ENCODE measurements at places on chromosomes 5 and 9. TPM values are rescaled to one million over a fixed set of nuclear protein-coding genes. Genes with fewer than 3 reads are reported as not detected.

The FBXL7 gene
- not detected for polyA plus RNA-seq

The GRAMD2B gene
- 0.92 TPM for polyA plus RNA-seq

- no peak for DNase-seq
Measured at GRCh38 chr9:137084526-137084925, 2.3 kb upstream of the MAN1B1 start.

DNA sequence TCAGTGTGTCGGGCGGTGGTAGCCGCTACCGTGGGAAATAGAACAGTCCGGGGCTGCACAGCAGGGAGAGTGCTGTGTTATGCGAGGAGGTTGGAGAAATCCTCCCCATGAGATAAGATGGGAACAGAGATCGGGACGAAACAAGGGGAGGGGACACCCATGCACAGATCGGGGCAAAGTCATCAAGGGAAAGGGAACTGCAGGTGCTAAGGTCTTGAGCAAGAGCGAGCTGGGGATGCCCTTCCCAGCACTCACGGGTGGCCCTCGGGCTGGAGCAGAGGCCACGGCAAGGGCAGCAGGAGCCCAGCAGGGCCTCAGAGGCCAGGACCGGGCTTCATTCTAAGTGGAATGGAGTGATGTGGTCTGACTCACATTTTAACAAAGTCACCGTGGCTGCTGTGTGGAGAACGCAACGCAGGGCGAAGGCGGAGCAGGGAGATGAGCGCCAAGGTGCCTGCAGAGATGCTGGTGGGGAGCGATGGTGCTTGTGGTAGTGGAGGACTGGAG is 7.7 kb downstream of the IL13 start:
- no peak for DNase-seq

DNA sequence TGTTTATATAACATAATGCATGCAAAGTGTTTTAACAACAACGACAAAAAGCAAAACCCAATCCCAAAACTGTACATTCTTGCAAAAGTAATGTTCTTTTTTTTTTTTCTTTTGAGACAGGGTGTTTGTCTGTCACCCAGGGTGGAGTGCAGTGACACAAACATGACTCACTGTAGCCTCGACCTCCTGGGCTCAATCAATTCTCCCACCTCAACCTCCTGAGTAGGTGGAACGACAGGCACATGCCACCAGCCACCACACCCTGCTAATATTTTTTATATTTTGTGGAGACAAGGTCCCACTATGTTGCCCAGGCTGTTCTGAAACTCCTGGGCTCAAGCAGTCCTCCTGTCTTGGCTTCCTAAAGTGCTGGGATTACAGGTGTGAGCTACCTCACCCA is 13.6 kb upstream of the HAVCR1 start:
- no peak for DNase-seq

DNA sequence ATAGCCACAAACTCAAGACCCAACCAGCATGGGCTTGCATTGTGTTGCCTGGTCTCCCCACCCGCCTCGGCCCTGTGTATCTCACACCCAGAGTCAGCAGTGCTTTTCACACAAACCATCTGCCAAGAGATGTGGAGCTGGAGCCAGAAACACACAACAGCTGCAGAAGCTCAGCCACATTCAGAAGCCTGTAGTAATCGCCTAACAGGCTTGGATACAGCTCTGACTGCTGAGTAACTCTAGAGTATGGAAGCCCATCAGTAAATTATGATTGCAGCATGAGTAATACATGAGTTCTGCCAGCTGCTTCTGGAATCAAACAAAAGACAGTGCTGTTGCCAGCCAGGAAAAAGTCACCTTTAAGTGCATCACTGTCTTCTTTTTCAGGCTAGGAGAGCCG is 16.0 kb downstream of the TEK start:
- DNase-seq, result no peak

All from naive B cell (primary cell).